ENCODE measurements at places on chromosomes 12 and 14.

- no peak for DNase-seq
Observed at GRCh38 chr12:123077298-123078119, 73.4 kb downstream of the PITPNM2 start.

GRCh38 chr12:18158774-18159557 is 69.0 kb upstream of the RERGL start:
- peak; percentile 41 for DNase-seq

GRCh38 chr14:89920056-89920455 is 34.5 kb downstream of the EFCAB11 start:
- DNase-seq, result peak; percentile 48

GRCh38 chr12:83122623-83122934 is 435.9 kb downstream of the TMTC2 start:
- DNase-seq, result no peak

- peak; percentile 23 for DNase-seq
Observed at GRCh38 chr14:80522411-80522810, 311.1 kb upstream of the DIO2 start.

DNA sequence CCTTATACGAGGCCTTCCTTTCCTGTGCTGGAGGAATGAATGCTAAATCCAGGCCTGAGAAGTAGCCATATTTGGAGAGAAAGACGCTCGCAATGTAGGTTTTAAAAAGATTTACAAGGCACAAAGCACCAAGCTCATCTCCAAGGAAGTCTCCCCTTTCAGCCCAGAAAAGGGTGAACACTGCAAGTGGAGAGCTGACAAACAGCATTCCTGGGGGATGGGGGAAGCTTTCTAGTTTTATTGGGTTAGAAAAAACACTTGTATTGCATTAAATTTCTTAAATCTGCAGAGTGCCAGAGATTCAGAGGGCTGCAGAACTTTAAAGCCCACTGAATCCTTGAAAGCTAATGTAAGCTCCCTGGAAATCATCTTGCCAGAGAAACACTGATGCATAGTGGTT is 34.6 kb downstream of the CCDC60 start:
- no peak for DNase-seq

GRCh38 chr12:119113496-119113986 is 65.2 kb upstream of the HSPB8 start:
- DNase-seq, result no peak

DNA sequence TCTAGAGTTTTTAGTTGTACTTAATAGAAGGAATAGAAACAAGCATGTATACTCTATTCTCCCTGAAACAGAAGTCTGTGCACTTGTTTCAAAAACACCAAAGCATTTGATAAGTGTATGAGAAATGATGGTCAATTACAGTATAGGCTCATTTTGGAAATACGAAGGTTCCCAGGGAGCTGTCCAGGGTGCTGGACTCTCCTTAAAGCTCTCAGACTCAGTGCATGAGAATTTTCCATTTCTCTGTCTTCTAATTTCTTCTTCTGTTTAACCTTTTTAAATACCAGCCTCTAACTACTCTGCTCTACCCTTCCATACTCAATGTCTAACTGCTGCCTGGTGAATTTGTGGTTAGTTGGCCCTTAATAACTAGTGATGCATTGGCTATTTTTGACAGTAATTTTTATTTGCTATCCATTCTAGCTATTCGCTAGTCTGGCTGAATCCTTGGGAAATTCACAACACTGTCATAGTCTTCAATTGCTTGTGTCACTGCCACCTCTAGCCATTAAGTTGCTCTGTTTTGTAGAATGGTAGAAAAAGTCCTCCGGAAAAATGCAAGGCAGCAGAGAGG is 229.2 kb downstream of the NRXN3 start:
- DNase-seq, result peak; percentile 6

GRCh38 chr12:108853981-108854446 is 3.4 kb downstream of the SSH1 start:
- DNase-seq, result peak; percentile 92

DNA sequence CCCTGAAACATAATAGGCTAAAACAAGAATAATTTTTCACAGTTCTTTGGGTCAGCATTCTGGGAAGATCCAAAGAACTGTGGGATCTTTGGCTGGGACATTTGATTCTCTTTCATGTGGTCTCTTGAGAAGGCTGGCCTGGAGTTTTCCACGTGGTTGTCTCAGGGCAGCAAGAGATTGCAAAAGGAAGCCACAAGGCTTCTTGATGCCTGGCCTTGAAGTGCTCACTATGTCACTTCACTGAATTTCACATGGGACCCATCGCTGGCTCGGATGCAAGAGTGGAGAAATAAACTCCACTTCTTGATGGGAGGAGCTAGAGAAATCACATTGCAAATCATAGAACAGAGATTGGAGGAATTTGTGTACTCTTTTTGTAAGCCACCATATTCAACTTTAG is 343.4 kb downstream of the MED13L start:
- no peak for DNase-seq

GRCh38 chr12:14884458-14884878 is 1.2 kb downstream of the MGP start:
- peak; percentile 70 for DNase-seq

GRCh38 chr14:101781240-101782061 is 19.9 kb downstream of the PPP2R5C start:
- DNase-seq, result peak; percentile 6

DNA sequence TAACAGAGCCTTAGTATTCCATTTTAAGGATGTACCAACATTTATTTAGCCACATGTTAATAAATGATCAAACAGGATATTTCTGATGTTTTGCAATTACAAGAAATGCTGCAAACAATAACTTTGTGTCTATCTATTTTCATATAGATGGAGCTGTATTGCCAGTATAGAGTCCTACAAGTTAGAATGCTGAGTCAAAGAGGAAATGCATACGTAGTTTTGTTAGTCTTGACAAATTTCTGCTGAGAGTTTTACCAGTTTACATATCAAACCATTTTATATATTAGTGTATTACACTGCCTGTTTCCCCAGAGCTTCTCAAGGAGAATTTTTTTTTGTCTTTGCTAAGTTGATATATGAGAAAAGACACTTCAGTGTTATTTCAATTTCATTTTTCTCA is 541.7 kb downstream of the SLC16A7 start:
- no peak for DNase-seq

GRCh38 chr12:101204602-101205304 is 5.3 kb downstream of the SLC5A8 start:
- no peak for DNase-seq

- no peak for DNase-seq
Observed at GRCh38 chr14:51094282-51094821, 553 bp downstream of the TRIM9 start.

DNA sequence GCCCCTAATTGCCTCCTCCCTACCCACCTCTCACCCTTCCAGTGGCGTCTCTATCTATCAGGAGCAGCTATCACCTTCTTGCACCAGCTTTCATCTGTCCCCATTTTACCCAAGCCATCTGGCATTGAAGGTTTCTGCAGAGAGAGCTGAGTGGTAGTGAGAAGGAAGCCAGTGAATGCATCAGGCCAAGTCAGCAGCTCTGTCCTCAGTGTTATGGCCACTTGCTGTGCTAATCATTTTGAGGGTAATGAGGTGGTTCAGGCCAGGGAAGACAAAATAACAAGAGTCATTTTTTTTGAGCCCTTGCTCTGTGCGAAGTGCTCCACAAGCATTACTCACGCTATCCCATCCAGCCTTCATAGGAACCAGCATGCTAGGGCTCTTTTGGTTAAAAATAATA is 164.7 kb downstream of the SUDS3 start:
- no peak for DNase-seq

DNA sequence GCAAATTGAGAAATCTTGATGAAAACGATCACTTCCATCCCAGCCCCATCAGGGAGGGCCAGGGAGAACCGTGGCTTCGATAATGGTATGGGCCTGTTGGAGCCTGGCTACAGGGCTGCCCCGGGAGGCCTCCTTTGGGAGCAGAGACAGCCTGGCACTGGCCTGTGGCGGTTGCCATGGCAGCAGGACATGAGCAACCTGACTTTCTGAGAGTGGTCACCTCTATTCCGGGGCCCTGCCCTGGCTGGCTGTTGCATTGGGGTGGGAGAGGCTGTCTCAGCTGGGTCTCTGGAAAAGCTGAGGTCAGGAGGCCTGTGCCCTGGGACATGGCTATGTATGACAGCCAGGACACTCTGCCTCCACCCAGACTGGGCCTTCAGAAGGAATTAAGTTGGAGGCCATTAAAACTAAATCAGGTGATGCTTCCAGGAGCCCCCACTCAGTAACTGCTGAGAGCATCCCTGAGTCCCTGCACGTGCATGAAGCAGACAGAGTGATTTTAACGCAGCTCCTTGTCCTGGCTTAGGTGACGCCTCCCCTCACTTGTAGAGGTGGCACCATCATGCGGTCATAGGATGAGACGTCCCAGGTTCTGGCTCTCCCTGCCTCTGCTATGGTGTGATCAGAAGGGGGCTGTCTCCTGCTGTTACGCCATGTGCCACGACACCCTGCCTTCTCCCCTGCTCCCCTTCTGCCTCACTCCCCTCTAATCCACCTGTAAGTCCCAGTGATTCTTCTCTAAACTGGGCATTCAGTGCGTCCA is 126.3 kb downstream of the SLC25A47 start:
- DNase-seq, result no peak

DNA sequence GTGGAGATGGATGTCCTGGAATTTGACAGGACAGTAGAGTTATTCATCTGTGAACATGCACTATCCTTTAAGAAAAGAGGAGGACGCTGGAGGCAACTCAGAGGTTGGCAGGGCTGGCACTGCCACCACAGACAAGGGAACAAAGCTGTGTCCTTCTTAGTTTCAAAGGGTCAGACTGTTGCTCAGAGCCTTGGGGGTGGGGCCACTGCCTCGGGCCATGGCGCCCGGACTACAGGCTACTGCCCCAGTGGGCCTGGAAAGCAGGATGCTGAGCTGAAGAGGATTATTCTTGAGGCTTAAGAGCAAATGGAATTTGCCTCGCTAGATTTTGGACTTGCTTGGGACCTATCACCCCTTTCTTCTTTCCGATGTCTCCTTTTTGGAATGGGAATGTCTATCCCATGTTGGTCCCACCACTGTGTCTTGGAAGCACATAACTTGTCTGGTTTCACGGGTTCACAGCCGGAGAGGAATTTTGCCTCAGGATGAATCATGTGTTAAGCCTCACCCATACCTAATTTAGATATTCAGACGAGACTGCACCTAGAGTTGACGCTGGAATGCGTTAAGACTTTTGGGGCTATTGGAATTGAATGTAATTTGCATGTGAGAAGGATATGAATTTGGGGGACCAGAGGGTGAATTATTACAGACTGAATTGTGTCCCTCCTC is 114.8 kb upstream of the RFLNA start:
- DNase-seq, result no peak

DNA sequence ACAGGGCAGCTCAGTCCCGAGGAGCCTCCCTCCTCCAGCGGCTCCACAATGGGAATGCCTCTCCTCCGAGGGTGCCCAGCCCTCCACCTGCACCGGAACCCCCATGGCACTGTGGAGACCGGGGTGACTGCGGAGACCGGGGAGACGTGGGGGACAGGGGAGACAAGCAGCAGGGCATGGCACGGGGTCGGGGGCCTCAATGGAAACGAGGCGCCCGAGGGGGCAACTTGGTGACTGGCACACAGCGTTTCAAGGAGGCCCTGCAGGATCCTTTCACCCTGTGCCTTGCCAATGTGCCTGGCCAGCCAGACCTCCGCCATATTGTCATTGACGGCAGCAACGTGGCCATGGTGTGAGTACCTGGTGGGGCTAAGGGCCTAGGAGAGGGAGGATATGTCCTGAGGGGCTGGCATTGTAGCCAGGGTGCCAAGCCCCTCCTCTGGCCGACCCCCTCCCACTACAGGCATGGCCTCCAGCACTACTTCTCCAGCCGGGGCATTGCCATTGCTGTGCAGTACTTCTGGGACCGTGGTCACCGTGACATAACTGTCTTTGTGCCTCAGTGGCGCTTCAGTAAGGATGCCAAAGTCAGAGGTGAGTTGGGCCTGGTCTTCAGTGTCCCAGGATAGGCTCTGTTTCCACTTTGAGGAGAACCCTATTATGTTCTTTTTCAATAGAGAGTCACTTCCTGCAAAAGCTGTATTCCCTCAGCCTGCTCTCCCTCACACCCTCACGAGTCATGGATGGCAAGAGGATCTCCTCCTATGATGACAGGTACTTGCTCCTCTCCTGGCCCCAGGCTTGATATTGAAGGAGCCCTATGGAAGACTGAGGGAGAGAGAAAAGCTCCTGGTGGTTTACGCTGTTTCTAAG is 2.7 kb downstream of the KHNYN start:
- no peak for DNase-seq

DNA sequence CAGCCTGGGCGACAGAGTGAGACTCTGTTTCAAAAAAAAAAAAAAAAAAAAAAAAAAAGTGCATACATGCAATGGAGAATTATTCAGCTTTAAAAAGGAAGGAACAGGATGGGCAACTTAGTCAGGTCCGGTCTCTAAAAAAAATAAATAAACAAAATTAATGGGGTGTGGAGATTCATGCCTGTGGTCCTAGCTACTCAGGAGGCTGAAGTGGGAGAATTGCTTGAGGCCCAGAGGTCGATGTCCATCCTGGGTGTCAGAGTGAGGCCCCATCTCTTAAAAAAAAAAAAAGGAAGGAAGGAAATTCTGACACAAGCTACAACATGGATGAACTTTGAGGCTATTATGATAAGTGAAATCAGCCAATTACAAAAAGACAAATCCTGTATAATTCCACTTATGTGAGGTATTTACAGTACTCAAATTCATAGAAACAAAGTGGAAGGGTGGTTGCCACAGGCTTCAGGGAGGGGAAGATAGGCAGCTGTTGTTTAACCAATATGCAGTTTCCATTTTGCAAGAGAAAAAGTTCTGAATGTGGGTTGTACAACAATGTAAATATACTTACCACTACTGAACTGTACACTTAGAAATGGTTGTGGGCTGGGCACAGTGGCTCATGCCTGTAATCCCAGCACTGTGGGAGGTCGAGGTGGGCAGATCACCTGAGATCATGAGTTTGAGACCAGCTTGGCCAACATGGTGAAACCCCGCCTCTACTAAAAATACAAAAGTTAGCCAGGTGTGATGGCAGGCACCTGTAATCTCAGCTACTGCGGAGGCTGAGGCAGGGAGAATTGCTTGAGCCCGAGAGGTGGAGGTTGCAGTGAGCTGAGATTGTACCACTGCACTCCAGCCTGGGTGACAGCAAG is 12.3 kb upstream of the APOF start:
- no peak for DNase-seq

DNA sequence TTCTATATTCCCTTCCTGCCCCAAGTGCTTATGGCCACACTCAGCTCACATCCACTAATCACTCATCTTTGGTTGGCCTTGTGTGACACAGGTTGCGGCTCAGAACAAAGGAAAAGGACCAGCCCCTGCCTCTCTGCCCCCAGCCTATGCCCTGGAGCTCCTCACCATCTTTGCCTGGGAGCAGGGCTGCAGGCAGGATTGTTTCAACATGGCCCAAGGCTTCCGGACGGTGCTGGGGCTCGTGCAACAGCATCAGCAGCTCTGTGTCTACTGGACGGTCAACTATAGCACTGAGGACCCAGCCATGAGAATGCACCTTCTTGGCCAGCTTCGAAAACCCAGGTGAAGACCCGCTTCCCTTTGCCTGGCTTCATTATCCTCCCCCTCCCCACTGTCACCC is 15.8 kb upstream of the OAS2 start:
- DNase-seq, result no peak

DNA sequence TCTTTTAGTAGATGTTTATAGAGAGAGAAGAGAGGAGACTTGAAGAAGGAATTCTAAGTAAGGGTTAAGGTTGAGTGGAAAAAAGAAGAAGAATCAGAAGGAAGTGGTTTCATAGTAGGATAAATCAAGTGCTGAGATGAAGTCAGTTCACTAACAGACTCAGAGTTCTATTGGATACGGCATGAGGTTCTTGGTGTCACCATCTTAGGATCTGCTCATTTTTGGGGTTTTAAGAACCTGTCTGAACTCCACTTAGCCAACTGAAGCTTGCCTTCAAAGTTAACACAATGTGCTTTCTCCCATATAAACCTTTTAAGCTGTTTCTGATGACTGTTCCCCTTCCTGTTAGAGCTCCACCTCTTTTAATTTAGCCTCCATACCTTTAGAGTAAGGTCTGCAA is 152.6 kb downstream of the PRKCH start:
- DNase-seq, result no peak

Measured in fibroblast of skin of right quadriceps (primary cell).